ENCODE measurements at places on chromosomes 1 and 21.

GRCh38 chr1:7290971-7291970 is 479.8 kb upstream of the VAMP3 start:
- DNase-seq: no peak

GRCh38 chr21:36859744-36860501 is 106.5 kb downstream of the HLCS start:
- peak; percentile 52 for DNase-seq

GRCh38 chr1:9860887-9861286 is 37.1 kb upstream of the CLSTN1 start:
- peak; percentile 92 for DNase-seq

DNA sequence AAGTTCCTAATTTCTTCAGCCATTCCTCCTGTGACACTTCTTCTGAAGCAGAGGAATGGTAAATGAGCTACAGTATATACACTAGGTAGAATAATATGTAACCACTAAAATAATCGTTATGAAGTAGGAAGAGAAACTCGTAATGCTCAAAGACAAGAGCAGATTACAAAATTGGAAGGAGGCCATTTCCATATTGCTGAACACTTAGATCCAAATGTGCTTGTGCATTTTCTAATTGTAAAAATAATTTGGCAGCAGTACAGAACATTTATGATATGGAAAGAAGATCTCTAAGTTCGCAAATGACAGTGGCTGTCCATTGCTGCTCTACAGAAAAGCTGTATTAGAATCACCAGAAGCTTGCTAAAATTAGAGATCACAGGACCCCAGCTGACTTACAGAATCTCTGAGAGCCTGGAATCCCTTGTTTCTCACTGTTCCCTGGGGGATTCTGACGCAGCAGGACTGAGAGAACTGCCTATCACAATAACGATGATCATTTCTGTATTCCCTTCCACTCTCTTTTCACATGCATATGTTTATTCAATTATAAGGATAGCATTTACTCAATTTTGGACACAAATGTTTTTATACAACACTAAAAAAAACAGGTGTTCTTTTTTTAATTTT is 242.1 kb downstream of the OMA1 start:
- DNase-seq: no peak

GRCh38 chr1:20978413-20978812 is 191.3 kb upstream of the HP1BP3 start:
- DNase-seq: no peak

GRCh38 chr1:177311111-177311510 is 140.4 kb downstream of the BRINP2 start:
- DNase-seq: peak; percentile 8

GRCh38 chr1:179082999-179083335 is 1.1 kb downstream of the TOR3A start:
- DNase-seq: no peak

- DNase-seq: no peak
Measured at GRCh38 chr1:223788746-223789415, 56.9 kb downstream of the TP53BP2 start.

- DNase-seq: no peak
Measured at GRCh38 chr1:214425101-214425500, 126.3 kb downstream of the PTPN14 start.

DNA sequence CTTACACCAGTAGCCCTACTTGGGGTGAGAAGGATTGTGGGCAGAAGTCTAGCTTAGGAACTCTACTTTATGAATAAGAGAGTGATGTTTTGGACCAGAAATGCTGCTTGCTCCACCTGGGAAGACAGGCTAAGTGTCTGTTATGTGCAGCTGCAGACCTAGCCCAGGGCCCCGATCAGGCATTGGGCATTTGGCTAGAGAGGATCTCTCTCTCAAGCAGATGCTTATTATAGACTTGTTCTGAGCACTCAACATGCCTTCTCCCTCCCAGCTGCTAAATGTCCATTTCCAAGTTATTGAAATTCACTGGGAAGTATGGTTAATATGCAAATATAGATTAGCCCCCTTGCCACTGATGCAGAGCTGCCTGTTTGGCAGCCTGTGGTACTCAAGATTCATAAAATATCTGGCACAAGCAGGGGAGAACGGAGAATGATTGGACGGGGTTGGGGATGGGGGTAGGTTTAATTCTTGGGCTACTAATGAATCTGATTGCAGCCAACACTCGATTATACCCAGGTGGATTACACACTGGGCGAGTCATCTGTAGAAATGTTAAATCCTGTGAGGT is 115.9 kb downstream of the KCND3 start:
- no peak for DNase-seq

DNA sequence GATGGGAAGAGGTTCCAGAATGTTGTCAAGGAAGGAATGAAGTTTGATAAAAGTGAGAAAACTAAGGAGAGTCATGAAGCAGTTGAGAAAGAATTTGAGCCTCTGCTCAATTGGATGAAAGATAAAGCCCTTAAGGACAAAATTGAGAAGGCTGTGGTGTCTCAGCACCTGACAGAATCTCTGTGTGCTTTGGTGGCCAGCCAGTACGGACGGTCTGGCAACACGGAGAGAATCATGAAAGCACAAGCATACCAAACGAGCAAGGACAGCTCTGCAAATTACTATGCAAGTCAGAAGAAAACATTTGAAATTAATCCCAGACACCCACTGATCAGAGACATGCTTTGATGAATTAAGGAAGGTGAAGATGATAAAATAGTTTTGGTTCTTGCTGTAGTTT is 142.8 kb downstream of the CDC7 start:
- DNase-seq: no peak

DNA sequence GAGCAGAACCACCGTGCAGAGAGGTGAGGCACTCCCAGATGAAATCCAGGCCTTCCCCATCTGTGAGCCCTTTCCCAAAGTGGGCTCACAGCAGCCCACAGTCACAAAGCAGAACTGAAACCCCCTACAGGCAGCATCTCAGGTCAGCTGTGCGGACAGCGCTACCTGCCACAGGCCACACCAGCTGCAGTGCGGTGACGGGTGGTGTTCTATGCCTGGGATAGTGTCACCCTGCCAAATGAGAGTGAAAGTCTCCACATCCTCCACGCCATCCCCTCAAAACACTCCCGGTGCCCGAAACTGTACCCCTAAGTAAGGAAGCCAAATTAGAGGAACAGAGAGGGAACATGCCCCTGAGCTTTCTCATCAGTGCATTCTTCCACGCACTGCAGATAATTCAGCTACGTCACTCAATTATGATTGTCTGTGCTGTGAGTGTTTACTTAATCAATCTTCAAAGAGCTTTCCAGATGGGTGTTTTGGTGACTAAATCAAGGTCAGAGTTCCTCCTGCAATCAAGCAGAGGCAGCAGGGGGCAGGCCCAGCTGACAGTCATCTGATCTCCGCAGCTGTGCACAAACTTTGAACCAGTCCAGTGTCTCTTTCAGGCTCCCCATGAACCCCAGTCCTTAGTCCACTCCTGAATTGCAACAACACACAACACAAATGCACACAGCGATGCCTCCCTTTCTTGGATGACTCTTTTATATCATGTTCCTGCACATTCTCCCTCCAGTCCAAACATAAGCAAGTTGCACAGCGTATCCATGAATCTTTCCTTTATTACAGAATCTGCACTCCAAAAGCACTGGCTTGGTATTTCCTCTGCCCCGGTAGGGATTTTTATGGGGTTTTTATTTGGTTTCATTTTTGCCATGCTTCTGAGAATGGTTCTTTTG is 150.0 kb downstream of the TOMM20 start:
- peak; percentile 69 for DNase-seq

- peak; percentile 86 for DNase-seq
Measured at GRCh38 chr1:9724706-9725476, 73.4 kb downstream of the PIK3CD start.

GRCh38 chr1:212236664-212237220 is 48.5 kb upstream of the PPP2R5A start:
- peak; percentile 37 for DNase-seq

DNA sequence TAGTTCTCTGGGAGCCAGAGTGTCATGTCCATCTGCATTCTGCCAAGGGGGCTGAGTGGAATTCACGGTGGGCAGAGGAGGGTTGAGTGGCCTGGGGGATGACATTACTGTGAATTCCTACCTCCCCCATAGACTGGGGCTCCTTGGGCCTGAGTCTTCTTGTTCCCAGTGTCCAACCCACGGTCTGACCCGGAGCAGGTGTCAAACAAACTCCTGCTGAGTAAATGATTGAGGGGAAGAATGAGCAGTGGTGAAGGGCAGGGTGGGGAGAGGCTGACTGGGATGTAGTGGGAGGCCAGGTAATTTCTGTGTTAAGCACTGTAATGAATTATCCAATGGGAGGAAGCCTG is 597.6 kb downstream of the MATN1 start:
- DNase-seq: no peak

DNA sequence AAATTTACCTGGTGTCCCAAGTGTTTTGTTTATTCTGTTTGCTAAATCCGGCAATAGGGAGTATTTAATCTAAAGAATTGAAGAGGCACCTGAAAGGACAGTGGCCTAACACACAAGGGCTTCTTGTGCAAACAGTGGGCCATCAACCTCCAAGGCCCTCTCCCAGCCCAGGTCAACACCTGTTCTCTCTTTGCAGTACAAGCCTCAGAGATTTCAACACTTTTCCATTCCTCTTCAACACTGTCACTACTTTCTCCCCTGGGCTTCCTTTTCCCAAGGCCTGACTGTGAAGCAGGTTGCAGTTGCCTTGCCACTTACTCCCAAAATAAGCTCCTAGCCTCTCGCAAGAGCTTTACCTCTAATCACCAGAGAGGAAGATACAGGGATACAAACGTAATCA is 3.2 kb upstream of the SNAPIN start:
- DNase-seq: no peak

GRCh38 chr21:16022921-16023320 is 293.1 kb downstream of the USP25 start:
- DNase-seq: no peak

- peak; percentile 40 for DNase-seq
Measured at GRCh38 chr1:184163674-184164465, 112.3 kb downstream of the TSEN15 start.

- no peak for DNase-seq
Measured at GRCh38 chr1:85022700-85023099, 25.6 kb downstream of the MCOLN3 start.

DNA sequence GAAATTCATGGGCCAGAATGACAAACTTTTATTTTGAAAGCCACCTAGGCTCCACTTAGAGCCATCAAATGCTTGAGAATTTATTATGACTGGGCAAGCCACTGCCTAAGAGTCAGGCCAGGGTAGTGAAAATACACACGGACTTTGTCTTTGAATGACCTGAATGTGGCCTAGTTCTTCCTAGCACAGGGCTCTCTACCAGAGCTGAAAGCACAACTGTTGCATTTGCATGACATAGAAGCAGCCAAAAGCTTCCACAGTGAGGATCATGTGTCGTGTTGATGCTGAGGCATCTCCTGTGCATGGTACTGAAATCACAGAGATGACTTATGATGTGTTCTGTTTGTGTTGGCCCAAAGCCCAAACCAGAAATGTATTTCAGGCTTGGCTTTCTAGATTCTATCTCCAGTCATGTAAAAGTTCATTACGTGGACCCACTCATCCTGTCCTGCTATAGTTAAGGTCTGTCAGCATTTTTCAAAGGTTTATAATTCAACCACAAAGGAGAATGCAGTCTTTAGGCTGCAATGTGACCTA is 164.0 kb upstream of the UBE2U start:
- DNase-seq: no peak

DNA sequence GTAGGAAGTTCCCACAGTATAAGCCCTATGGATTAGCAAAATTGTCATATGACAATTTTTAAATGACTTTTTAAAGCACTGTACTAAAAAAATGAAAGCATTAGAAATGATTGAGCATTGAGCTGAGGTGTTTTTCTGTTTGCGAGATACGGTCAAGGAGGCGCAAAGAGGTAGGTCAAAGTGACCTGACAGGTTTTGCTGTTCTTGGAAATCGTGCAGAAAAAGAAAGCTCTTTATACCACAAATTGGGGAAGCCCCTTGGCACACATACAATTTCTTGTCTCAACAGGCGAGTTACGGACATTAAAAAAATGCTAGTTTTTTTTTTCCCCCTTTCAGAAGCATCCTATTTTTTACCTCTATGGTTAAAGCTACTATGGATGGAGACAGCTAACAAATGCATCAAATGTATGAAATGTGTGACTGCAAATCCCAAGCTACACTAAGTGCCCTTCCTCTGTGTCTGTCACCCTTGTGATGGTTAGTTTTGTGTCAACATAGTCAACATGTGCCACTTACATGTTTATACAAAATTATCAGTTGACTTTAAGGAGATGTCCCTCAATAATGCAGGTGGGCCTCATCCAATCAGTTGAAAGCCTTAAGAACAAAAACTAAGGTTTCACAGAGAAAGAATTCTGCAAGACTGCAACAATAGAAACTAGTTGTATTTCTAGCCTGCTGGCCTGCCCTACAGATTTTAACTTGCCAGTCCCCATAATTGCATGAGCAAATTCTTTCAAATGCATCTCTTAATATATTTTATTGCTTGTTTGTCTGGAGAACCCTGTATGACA is 29.3 kb downstream of the CRYZ start:
- no peak for DNase-seq

GRCh38 chr1:98888869-98889268 is 115.8 kb downstream of the PLPPR5 start:
- no peak for DNase-seq

DNA sequence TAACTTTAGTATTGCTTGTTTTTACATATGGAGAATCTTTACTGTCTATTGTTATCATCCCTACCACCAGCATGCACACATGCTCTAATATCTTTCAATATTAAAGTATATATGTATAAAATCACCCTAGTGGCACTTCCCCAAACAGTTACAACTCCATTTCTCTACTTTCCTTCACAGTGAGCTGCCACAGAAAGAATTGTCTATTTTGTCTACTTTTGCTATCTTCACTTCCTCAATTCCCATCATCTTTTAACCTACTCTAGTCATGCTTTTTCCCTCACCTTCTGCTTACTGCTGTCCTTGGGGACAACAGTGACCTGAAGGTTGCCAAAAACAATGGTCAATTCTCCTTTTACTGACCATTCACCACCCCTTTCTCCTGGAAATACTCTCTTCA is 59.2 kb downstream of the VCAM1 start:
- no peak for DNase-seq

DNA sequence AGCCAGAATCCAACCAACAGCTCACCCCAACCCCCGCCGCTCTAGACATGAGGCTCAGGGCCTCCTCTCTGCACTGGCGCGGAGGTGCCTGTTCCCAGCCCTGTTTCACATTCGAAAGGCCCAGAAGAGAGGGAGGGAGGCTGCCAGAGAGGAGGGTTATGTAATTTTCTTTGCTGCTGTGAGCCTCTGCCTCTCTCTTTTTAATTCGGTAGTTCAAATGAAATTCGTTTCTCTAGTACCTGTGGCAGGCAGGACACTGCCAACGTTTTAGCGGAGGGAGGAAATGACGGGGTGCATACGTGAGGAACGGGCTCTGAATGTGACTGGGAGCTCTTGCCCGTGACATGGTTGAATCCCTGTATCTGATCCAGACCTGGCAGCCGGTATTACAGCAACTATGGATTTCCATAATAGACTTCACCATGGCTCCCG is 9.4 kb downstream of the PRDM16 start:
- no peak for DNase-seq

DNA sequence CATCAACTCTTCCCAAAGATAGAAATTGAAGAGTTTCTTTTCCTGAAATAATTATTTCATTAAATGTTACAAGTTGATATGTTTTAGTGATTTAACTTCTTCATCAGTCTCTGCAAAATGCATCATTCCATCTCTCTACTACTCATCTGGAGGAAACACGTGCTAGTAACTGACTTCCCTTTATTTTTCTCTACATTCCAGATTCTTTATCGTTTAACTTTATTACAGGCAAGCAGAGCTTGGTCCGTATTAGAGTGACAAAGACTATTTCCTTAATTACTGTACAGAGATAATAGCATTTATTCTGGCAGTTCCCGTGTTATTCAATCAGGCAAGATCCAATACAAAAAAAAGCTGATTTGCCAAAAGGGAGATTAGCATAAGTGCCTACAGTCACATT is 88.6 kb downstream of the TM2D1 start:
- peak; percentile 9 for DNase-seq

GRCh38 chr1:159214149-159214760 is 9.6 kb downstream of the ACKR1 start:
- peak; percentile 75 for DNase-seq
